Stimulated activated CD4-positive, alpha-beta T cell treated with anti-CD3 and anti-CD28 coated beads, Interleukin-12 subunit alpha, Interleukin-12 subunit beta, amount 100 ng/mL, for 4 hours (primary cell): ENCODE measurements at places on chromosomes 2 and 18.

GRCh38 chr2:191015239-191015638, 1.3 kb upstream of the STAT1 start:
- DNase-seq = no peak

DNA sequence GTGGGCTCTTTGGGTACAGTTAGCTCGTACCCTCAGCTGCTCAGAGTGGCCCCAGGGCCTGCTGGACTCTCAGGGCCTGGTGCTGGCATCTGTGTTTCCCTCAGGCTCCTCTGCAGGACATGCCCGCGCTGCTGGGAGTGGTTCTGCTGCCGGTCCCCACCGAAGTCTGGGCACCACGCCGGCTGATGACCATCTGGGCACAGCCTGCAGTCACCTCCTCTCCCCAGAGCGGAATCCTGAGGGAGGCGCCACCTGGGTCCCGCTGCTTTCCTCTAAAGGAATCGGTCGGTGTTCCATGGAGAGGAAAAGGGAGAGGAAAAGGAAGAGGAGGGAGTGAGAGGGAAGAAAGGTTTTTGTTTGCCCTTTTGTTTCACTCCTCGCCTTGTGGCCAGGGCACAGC, 43.6 kb downstream of the MC2R start:
- DNase-seq = no peak

DNA sequence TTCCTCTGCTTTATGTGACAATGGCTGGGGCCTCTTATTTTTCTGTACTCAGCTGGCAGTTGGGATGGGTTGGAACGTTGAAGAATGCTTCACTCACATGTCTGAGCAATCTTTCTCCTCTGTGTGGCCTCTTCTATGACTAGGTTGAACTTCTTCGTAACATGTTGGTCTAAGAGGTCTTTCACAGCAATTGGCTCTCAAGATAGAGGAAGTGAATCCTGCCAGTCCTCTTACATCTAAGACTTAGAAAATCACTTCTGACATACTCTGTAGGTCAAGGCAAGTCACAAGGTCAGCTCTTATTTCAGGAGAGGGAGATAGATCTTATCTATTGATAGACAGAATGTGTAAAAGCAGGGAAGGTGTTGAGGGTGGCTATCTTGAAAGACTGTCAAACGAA, 174.1 kb downstream of the NYAP2 start:
- no peak for DNase-seq

DNA sequence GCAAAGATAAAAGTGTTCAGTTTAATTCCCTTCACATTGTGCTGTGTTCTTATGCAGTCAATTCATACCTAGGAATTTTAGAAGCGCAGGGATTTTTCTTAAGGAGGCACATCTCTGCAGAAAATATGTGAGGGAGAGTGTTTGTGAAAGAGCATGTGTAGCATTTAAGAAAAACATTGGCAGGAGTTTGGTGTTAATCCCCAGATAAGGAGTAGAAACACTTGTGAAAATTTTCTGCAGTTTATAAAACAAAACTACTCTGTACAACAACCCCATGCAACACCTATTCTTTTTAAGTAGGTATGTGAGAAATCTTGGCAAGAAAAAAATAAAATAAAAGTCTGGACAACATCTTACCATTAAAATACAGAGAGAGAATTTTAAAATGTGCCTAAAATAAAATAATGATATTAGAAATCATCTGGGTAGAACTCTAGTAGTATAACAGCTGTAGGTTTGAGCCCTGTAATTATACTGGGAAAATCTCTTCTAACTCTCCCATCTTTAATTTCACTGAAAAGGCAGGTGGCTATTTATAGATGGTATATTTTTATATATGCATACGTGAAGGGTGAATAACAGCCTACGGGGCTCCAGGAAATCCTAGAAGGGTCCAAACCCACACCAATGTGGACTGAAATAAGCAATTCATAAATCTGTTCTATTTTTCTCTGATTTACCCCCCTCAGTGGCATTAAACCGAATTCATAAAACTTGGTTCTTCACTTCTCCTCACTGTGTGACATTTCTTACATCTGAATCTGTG, 6.6 kb downstream of the FZD7 start:
- DNase-seq = no peak

DNA sequence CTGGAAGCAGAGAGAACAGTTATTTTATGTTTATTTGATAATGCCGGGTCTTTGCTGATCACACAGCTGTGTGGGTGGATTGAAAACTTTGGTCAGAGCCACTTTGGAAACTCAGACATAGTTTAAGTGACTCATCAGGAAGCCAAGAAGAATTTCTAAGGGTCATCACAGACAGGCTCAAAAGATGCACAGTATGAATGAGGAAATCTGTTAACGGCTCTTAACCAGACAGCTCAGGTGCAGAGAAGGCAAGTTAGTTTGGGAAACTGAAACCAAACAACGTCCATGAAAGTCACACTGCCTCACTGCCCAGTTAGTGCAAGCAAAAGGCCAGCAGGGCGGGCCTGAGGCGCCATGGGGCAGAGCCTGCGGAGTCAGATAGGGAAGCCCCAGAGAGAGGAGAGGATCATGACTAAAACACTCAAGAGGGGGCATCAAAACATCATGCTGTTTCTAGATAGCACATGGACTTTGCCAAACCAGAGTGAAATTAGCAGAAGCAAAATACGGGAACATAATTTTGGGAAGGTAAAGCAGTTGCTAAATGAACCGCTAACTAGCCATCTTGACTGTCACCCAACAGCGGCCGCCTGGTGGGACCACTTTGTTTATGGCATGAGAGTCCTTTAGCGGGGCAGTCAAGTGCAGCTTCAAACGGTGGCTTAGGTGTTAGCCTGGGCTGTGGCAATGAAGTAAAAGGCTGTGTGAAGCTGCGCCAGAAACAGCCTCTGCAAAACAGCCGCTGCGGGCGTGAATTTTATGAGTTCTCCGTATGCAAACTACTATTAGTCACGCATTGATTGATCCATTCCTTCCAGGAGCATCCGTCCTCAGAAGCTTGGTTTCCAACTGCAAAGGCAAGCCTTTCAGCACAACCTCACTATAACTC, 101.2 kb downstream of the KCTD18 start:
- no peak for DNase-seq

DNA sequence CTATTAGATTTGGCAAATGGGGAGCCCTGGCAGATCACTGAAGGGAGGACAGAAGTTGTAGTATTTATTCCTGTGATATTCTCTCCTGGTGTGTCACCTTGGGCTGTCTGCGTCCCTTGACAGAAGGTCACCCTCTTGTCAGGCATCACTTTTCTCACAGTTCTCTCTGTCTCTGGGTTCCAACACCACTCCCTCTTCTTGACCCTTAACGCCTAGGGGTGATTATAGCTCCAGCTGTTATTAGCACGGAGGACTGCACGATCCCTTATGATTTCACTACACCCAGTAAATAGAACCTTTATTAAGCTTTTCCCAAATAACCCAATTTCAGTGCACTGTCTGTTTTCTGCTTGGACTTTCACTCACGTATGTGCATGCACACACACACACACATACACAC, 166.3 kb upstream of the TNP1 start:
- DNase-seq = no peak

- no peak for DNase-seq
Observed at GRCh38 chr2:62971936-62972335, 78.7 kb upstream of the OTX1 start.

DNA sequence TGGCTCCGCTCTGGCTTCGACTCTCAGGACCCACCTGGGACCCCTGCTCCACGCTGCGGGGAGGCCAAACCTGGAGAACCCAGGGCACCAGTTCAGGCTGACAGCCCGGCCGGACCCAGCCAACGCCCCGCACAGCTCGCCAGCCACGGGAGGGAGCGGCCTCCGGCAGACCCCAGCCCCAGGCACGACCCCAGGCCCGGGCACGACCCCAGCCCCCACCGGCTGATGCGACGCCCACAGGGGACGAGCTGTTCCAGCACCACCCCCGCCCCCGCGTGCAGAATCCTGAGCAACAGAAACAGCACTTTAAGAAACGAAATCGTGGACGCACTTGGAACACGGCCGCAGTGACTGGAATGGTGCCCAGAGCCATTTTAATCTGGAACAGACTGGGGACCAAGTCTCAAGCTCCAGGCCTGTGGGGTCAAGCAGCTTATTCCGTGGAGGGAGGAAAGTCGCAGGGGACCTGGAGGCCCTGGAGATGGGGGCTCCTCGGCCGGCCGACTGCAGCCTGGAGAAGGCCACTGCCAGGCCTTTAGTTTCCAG, 74.2 kb downstream of the MBP start:
- DNase-seq = no peak

GRCh38 chr2:43174368-43174916, 52.0 kb downstream of the ZFP36L2 start:
- DNase-seq = peak; percentile 63

- DNase-seq = peak; percentile 12
Observed at GRCh38 chr2:854460-854859, 96.2 kb upstream of the SNTG2 start.

- DNase-seq = no peak
Observed at GRCh38 chr2:102487761-102488462, 14.9 kb downstream of the SLC9A4 start.

DNA sequence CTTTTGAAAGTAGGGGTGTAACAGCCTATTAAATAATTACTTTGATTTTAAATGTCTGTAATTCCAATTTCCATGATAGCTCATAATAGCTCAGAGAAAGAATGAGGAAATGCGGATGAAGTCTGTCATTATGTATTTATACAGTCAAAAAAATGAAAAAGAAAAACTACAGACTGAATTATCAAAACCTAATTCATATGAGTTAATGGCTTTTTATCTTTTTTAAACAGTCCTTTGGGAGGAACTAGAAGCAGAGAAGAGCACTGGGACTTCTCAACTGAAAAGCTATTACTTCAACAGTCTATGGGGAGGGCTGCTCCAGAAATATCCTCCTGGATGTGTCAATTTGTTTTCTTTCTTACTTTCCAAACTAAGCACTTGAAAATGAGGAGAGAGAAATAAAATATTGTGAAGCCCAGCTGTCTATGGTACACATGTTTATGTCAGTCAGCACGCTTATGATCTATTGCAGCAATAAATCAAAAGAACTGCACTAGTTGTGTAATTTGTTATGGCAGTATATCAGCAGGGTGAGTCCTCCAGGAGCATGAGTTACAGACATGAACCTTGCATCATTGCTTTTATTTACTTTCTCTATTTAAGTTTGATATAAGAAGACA, 1550.2 kb downstream of the LRP1B start:
- DNase-seq = no peak

GRCh38 chr2:118049140-118049815, 35.4 kb upstream of the CCDC93 start:
- DNase-seq = no peak

GRCh38 chr2:70203086-70203485, 12.3 kb upstream of the C2orf42 start:
- no peak for DNase-seq

DNA sequence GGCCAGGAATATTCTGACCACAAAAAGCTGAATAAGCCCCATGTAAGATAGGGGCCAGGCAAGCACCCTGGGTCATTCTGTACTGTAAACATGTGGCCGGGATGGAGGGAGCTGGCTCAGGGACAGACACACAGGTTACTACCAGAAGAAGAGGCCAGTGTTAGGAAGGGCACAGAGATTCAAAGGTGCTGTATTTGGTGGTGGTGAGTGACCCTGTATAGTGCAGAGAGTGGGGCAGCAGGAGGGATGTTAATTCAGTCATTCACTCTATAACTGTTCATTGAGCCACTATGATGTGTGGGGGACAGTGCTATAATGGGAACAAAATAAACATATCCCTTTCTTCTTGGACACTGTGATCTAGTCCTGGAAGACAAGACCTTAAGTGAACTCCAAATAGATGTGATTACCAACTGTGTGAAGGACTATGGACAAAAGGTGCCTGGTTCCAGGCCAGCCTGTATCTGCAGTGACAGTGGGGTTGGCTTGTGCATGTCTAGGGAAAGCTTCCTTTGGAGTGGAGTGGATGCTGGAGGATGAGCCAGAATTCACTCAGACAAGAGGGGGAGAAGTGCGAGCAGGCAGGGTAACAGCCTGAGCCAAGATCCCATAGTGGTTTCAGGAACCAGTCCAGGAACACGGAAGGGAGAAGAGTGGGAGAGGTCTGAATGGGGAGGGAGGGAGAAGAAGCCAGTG, 8.3 kb downstream of the MOCOS start:
- no peak for DNase-seq

DNA sequence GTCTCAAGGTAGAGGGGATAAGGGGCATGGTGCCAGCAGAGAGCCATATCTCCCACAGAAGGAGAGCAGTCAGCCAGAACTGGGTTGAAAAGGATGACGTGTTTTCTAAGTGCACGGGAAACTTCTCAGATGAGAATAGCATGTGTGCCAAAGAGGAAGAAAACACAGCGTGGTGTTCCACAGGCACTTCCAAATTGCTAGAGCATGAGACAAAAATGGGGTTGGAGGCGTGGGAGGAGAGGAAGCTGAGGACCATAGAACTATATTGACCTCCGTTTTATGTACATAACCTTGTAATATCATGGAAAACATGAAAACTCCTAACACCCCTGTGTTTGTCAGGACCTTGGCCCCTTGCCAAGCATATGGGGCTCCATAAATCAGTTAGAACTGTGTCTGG, 682.7 kb upstream of the RAB6C start:
- no peak for DNase-seq

GRCh38 chr2:51031021-51031780, 731 bp downstream of the NRXN1 start:
- no peak for DNase-seq

DNA sequence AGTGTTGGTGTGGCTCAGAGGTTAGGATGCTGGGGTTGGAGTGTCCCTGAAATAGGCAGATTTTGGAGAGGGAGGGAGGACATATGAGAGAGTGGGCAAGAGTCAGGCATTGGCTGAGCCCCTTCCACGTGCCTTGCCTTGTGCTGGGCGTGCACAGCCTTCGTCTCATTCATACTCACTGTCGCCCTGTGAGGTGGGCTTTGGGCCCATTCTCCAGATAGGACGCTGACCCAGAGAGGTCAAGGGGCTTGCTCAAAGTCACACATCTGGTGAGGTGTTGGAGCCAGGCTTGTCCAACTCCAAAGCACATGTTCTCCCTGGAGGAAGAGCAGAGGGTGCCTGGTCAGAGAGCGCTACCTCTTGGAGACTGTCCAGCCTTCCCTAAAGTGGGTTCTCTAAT, 166.8 kb downstream of the DYSF start:
- DNase-seq = no peak

DNA sequence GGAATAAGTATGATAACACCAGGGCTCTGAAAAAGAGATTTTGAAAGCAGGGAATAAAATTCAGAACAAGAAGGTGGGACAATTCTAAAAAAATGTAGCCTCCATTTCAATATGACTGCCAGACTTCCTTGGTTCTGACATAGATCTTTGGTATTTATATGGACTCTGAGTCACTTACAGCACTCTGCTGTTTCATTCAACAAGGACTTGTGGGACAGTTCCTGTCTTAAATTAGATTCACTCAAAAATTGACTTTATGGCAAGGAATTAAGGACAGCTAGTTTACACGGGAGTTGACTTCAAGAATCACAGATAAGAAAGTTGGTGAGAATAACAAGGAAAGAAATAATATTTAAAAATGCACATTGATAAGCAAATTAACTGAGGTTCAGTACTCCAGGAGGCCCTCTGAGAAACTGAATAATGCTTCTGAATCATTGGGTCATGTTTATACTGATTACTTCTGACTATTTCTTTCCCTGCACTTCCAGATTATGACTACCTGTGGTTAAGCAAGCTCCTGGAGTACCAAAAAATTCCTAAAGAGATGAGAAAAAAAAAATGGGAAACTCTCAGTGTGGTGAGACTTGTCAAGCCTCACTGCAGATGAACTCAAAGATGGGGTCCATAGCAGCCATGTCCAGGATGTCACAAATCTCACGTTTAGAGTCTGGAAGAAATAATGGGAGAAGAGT, 828.3 kb upstream of the PIK3C3 start:
- DNase-seq = no peak
